Stimulated activated CD8-positive, alpha-beta memory T cell treated with anti-CD3 and anti-CD28 coated beads, Interleukin-15, amount 100 ng/mL, for 4 hours (primary cell): ENCODE measurements at places on chromosomes 1 and 21.

GRCh38 chr1:79899914-79900313 lies 893.4 kb upstream of the ADGRL4 start:
- DNase-seq, result no peak

- no peak for DNase-seq
Measured at GRCh38 chr1:245197121-245197520, 42.3 kb downstream of the KIF26B start.

- no peak for DNase-seq
Measured at GRCh38 chr1:97137862-97138514, 416.4 kb downstream of the PTBP2 start.

- no peak for DNase-seq
Measured at GRCh38 chr1:246377625-246378153, 129.4 kb downstream of the SMYD3 start.

DNA sequence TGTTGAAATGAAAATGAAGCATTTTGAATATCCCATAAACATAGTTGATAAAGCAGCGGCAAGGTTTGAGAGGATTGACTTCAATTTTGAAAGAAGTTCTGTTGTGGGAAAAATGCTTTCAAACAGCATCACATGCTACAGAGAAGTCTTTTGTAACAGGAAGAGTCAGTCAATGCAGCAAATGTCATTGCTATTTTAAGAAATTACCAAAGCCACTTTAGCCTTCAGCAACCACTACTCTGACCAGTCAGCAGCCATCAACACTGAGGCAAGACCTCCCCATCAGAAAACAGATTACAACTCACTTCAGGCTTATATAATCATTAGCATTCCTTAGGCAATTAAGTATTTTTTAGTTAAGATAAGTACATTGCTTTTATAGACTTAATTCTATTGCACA lies 33.8 kb upstream of the FCRL3 start:
- no peak for DNase-seq

- no peak for DNase-seq
Measured at GRCh38 chr1:22262583-22262982, 119.7 kb upstream of the WNT4 start.

GRCh38 chr1:24632832-24633175 lies 10.3 kb upstream of the SRRM1 start:
- no peak for DNase-seq

GRCh38 chr1:37259019-37259418 lies 215.4 kb upstream of the ZC3H12A start:
- DNase-seq, result no peak

- no peak for DNase-seq
Measured at GRCh38 chr1:245987219-245987545, 519.9 kb downstream of the SMYD3 start.

DNA sequence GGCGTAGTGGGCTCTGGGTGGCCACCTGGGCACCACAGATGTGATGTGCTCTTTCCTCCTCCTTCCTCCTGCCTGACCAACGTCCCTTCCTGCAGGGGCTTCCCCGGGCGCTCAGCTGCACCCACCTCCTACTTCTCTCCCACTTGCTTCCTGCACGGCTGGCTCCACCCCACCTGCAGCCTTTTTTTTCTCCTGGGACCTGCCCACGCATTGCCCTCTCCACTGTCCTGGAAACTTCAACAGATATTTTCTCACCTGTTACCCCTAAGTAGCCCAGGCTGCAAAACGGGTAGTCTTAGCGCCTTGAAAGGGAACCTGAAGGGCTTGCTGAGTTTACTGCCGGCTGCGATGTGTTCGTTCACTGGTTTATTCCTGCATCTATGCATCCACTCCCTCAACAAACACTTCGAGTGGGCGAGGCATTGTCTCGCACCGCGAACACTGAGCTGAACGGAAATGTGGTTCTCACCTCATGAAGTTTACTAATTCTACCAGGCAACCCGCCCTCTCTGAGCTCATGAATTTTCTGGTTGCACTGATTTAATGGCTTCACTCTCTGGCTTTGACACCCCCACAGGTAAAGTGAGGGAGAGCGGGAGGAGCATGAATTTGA lies 23.6 kb downstream of the ZBTB18 start:
- peak; percentile 54 for DNase-seq

- no peak for DNase-seq
Measured at GRCh38 chr1:173095632-173096031, 44.9 kb upstream of the TNFSF18 start.

DNA sequence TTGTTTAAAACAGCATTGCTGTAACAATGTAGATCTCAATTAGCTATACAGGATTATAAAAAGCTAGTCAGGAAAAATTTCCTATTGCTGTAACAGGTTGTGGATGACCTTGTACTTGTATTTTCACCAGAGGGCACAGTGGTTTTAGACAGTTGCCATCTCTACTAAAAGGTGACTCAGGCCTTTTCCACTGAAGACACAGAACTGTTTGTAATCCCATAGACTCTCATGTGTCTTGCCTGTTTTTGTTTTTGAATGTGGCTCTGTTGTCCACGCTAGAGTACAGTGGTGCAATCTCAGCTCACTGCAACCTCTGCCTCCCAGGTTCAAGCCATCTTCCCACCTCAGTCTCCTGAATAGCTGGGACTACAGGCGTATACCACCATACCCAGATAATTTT lies 5.9 kb downstream of the MTFR1L start:
- no peak for DNase-seq

DNA sequence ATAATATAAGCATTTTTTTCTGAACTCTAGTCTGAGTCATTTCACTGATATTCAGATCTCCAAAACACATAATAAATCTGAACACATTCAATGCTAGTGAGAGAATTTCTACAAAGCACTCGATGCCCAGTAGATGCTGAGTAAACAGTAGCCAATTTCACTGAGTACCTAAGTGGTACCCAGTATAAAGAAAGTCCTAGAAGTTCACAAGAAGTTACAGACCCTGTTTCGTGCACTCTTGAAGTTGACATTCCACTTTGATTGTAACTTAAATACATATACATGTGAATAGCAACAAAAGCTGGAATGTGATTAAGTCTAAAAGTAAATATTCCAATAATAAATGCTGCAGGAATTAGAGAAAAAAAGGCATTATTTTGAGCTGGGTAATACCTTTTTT lies 33.2 kb upstream of the RGS2 start:
- no peak for DNase-seq

- no peak for DNase-seq
Measured at GRCh38 chr1:35915693-35916092, 15.2 kb upstream of the AGO3 start.

- DNase-seq, result no peak
Measured at GRCh38 chr1:225539069-225539468, 111.2 kb upstream of the LBR start.

DNA sequence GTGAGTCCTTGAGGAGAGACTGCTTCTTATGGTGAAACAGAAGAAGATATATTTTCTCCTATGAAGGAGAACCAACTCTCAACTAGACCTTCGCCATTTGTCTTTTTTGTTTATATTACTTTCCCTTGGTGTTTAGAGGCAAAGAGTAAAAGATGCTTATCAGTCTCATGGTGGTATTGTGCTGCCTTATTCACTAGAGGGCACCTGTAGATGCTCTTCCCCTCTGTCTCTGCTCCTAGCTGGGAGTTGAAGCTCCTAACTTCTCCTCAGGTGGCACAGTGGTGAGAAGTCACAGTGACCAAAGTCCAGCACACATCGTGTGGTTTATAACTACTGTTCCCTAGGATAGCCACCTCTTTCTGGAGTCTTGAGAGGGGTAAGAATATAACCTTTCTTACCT lies 1359.6 kb downstream of the PLA2G4A start:
- DNase-seq, result no peak

DNA sequence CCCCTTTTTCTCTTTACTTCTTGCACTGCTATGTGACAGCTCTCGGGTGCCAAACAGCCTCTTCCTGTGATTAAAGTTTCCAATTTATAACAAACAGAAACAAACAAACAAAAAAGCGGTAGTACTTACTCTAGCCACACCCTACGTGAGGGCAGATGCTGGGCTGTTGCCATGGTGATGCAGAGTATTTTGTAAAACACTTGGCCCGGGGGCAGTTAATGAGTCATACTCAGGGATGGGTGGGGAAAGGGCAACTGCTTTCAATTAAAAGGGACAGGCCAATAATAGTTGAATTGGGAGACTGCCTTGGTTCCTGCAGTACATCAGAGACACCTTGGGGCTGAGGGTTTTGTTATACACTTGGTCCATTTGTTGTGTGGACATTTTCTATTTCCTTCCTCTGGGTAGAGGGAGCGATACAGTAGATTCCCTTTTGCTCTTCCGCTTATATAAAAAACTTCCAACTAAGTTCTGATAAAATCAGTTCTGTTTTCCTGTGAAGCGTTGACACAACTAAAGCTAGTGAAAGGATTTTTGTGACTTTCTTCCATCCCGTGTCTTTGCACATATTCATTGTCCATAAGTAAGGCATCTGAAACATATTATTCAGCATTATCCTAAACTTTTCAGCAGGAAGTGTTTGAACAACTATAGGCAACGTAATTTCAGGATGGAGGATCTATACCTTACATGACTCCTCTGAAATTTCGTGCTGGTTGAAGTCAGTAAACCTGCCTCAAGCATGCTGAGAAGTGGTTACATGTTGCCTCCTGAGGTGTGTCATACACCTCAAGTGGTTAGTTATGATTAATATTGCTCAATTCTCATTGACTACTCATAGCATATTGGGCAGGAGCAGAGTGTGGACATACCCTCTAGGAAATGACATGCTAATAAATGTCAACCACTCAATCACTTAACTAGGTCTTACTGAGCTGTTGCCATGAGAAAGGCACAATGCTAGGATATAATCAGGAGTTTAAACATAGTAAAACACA lies 36.7 kb upstream of the THEM4 start:
- peak; percentile 76 for DNase-seq

GRCh38 chr1:39158327-39159086 lies 46.0 kb upstream of the MACF1 start:
- no peak for DNase-seq

GRCh38 chr1:165882168-165882837 lies 54.9 kb downstream of the UCK2 start:
- DNase-seq, result no peak

DNA sequence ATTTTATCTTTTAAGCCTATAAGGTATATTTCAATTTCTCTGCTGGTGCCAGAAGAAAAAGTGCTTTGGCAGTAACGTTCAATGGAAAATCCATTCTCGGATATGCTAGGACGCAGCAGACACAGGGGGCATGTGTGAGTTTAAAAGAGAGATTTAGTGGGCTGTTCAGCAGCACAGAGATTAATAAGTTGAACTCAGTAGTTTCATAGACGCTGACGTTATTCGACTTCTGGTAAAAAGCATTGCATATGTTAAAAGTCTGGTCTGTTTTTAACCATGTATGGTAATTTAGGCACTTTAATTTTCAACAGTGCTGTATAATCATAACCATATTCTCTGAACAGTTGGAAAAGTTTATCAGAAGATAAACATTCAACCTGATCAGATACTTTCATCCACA lies 99.6 kb downstream of the ATP6V1G3 start:
- DNase-seq, result no peak

GRCh38 chr1:13730291-13730690 lies 30.3 kb downstream of the PRDM2 start:
- no peak for DNase-seq

GRCh38 chr21:38796424-38796823 lies 9.3 kb upstream of the ETS2 start:
- no peak for DNase-seq

GRCh38 chr1:91746728-91747338 lies 139.1 kb downstream of the TGFBR3 start:
- no peak for DNase-seq

- DNase-seq, result no peak
Measured at GRCh38 chr1:215844266-215844665, 277.2 kb downstream of the KCTD3 start.

DNA sequence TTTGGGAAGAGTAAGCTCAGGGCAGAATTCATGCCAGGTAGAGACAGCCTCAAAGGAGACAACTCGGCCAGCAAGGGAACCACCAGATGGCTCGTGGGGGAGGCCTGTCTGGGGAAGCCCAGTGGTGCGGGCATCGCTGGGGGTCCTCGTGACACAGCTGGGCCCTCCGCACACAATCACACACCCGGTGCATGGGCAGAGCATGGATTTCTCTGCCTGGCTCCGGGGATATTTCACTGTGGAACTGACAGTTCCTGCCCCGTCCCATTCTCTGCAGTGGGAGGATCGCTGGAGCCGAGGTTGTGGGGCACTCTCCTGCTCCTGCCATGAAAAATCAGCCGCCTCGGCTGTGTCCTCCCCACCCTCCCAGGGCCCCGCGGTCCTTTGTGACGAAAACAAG lies 108.0 kb downstream of the CRYAA start:
- DNase-seq, result no peak

DNA sequence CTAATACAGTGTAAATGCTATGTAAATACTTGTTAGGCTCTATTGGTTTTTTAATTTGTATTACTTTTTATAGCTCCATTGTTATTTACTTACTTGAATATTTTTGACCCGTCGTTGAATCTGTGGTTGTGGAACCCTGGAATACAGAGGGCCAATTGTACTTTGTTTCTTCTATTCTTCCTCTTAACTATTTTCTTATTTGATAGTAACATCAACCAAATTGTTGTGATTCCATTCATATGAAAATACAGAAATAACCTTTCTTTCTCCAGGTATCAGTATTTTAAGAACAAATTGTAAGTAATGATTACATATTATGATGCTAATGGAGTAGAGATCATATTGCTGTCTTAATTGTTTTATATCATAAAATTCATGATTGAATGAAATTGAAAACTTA lies 73.7 kb downstream of the FNBP1L start:
- DNase-seq, result no peak

DNA sequence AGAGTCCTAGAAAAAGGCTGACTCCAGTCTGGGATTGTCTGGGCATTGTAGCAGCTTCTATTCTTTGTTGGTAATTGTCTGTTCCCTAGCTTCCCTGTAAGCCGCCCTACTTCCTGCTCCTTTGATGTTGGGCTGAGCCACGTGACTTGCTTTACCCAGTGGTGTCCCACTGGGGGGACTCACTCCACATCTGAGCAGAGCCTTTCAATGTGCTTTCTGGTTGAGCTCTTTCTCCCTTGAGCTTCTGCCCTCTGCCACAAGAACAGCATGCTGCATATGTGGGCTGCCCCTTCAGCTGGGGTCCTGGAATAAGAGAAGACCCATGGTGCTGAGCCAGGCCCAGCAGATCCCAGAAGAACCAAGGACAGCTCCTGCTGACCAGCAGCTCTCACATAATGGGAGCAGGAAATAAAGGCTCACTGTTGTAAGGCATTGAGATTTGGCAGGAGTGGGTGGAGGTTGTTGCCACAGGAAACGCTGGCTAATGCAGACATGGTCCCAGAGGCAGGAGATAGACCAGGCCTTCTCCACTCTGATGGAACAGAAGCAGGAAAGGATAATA lies 276.3 kb upstream of the GJB5 start:
- no peak for DNase-seq
